GM10248 (cell line): ENCODE measurements at places on chromosomes 1 and 21.

GRCh38 chr1:77926561-77927357 is 38.3 kb downstream of the NEXN start:
- peak; percentile 27 for DNase-seq

DNA sequence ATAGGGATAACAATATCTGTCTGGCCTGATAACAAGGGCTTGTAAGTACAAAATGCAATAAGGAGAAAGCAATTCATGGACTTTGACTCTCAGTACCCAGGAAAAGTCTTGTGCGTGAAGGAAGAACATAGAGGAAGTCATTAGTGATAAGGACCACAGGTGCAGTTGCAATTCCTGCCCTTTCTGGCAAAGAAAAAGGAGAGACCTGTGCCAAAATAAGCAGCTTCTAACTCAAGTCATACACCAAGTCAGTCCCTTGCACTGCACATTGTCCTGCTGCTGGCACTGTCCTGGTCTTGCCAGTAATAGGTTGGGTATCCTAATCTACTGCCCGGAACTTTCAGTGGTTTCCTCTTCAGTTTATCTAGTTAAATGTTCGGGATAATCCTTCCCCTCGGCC is 14.8 kb upstream of the SOD1 start:
- no peak for DNase-seq

DNA sequence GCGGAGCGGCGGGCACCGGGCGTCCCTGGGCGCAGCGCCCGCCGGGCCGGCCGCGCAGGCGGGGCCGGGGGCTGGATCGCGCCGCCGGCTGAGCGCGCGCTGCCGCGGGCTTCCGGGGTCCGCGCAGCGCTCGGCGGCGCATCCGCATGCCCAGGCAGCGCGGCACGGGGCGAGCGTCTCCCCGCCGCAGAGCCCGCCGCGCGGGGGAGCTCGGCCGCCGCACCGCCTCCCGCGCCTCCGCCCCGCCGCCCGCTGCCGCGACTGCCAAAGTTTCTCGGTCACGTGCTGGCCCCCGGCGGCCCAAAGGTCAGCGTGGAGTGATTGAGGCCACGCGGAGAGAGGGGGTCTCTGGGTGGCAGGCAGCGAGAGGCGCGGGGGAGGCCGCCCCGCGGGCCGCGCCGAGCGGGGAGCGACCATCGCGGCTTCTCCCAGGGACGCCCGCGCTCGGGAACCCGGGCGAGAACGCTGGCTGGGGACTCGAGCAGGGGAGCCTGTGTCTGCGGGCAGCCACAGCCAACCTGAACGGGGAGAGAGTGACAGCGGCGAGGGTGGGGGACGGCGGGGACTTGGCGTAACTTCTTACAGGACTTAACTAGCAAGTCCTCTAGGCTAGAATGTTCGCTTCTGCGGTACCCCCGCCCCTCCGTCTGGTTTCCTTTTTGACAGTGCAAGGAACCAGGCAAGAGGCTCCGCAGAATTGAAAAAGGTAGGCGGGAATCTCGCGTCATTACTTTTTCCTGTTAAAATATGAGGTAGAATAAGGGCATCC is at the start of gene ILDR2:
Gene ILDR2, minus strand, starts transcription at position 180 of the 769 bp plus-strand sequence. CDS start 272 bp downstream, outside the sequence.
- DNase-seq: peak; percentile 71

GRCh38 chr1:212098310-212098709 is 62.8 kb downstream of the DTL start:
- DNase-seq: no peak

GRCh38 chr21:45898781-45899180 is 82.8 kb upstream of the COL6A1 start:
- DNase-seq: no peak

DNA sequence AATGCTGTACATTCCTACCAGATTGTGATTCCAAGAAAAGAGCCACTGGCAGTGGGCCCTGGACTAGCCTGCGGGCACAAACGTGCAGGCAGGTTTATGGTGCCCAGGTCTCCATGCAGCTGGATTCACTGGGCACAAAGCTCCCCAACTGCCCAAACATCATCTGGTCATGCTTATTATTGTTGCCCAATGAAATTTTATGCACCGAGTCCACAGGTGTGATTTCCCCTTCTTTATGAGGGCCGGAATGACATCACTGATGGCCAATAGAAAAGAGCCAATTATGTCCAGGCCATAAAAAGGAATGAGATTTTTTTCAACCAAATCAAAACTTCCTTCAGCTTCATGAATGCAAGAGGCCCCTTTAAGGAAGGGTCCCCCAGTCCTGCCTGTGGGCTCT is 66.2 kb downstream of the ERI3 start:
- DNase-seq: no peak

DNA sequence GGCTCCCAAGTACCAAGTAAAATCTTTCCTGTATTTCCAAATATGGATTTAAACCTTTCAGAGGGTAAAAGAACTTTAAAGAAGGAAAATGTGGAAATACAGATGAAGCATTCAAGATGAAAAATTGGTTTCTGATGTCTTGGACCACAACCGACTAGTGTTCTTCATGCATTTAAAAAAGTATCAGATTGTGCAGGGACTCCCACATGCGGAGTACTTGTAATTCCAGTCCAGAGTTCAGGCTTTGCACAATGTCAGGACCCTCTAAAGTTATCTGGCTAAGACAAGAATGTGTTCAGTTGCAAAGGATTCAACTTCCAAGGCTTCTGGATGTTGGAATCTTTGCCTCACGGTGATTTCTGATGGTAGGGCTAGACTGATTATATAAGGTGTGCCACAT is 66.7 kb downstream of the RGL1 start:
- DNase-seq: no peak

DNA sequence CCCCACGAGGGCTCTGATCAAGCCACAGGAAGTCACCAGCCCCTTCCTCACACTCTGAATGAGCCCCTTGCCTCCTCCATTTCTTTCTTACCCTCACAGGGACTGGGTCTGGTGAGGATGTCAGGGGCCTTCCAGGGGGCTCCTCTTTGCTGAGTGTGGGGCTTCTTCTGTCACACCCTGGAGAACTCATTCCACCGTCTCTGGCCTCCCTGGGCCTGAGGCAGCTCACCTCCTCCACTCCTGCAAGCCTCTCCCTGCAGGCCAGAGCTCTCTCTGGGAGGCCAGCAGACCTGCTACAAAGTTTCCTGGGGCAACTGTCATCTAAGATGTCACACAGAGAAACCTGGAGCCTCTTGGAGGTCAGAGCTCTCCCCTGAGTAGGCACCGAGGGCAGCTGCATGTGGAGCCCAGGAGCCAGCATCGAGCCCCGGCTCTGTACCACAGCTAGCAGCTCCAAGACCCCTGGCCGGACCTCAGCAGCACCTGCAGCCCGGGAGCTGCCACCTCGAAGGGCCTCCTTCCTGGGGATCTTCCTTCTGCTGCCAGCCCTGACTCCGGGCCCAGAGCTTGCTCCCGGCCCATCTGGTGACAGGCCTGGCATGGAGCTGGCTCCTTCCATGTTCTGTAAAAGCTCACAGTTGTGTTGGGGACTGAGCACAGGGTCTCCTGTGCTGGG is 1.1 kb downstream of the SPOCD1 start:
- DNase-seq: no peak
